ENCODE measurements at places on chromosomes 1 and 21.
A peak's percentile ranks its signal among the peaks of the same experiment; 100 is the strongest.

DNA sequence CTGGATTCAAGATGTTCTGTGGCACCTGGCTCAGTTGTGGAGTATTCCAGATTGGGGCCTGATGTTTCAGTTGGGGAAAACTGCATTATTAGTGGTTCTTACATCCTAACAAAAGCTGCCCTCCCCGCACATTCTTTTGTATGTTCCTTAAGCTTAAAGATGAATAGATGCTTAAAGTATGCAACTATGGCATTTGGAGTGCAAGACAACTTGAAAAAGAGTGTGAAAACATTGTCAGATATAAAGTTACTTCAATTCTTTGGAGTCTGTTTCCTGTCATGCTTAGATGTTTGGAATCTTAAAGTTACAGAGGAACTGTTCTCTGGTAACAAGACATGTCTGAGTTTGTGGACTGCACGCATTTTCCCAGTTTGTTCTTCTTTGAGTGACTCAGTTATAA lies 7.2 kb downstream of the FPGT start:
- no peak for DNase-seq

DNA sequence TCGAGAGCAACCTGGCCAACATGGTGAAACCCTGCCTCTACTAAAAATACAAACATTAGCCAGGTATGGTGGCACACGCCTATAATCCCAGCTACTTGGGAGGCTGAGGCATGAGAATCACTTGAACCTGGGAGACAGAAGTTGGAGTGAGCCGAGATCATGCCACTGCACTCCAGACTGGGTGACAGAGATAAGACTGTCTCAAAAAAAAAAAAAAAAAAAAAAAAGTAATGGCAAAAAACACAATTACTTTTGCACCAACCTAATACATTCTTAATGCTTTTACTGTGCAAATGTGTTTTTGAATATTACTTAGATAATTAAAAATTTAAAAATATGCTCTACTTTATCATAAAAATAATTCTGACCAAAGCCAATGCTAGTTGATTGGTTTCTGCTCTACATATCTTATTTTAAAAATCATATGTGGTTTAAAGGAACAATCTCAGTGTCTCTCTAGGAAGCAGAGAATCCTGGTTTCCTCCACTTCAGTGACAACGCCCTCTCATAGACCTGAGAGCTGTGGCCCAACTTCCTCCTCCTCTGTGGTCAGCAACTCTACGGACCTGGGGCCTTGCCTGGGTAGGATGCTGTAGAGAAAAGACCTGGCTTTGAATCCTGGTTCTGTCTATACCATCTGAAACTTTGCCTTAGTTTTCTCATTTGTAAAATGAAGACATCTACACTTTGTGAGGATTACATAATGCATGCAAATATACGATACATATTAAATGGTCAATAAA lies 64.7 kb downstream of the TGFBR3 start:
- DNase-seq = no peak

DNA sequence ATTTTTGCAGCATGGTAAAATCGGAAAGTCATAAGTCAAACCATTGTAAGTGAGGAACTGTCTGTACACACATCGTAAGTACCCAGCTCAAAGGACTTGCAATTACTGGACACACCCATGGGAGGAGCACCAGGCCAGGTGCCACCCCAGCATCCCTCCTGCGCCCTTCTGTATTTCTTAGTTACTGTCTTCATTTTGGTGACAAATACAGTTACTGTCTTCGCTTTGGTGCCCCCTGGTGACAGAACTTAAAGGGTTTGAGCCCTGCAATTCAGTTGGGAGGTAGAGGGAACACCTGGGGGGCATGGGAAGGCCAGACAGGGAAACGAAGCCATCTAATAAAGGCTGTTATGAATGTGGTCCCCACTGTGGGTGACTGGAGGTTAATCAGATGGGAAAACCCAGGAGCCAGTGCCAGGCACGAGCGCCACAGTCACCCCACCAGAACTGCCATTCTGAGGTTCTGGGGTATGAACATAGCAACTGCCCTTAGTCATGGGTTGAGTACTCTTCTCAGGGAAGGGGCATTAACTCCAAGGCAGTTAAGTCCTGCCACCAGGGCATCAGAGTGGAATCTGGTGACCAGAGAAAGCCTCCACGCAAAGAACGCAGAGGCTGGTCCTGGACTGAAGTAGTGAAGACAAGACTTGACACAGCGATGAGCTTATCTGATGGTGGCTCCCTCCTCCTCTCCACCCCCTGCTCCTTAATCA lies 612.9 kb downstream of the PTPRU start:
- no peak for DNase-seq

DNA sequence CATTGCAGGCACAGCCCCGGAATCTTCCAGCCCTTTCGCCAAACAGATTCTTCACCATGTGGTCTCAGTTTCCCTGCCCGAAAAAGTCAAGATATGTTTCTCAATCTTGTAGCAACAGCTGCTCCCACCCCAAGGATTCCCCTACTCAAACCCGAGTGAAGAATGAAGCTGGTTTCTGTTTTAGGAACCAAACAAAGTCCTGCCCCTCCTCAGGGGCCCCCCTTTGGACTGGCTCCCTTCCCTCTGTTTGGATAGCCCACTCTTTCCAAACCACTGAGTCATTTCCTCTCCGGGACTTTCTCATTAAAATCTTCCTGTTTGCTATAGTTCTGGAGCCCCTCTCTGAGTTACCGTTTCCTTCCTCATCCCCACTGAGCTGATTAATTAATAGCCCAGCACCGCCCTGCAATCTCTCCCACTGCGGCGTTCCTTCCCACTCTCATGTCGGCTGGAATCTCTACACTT lies 100.9 kb downstream of the TSEN15 start:
- peak; percentile 78 for DNase-seq

DNA sequence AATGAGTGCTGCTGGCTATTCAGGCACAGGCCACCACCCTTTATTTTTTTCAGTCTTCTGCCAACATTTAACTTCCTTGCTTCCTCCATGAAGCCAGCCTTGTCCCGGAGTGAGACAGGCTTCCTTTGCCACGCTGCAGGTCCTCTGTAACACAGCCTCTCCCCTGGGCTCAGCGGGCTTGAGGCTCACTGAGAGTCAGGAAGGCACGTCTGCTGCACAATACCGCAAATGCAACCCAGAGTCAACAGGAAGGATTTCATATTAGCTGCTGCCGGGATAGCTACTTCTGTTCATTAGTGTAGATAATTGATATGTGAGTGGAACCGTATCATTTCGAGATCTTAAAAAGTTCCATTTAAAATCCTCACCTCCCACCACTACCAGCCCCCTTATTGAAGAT lies 22.5 kb downstream of the MYOG start:
- no peak for DNase-seq

DNA sequence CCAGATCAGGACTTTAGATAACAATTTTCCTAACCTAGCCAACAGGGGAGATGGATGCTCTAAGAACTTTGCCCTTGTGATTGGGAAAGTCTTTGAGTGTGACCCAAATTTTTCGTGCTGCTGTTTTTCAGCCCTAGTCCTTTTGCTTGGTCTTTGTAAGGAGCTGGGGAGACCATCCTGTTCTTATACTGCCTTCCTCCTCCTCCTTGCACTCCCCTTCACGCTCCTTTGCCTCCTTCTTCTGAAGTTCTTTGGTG lies 5.7 kb downstream of the KCNQ4 start:
- DNase-seq = no peak

GRCh38 chr21:44927587-44928461 lies 7.1 kb upstream of the ITGB2 start:
- no peak for DNase-seq

- DNase-seq = no peak
Measured at GRCh38 chr1:154276797-154277196, 4.4 kb downstream of the HAX1 start.
